ENCODE measurements at places on chromosomes 11 and 22.

DNA sequence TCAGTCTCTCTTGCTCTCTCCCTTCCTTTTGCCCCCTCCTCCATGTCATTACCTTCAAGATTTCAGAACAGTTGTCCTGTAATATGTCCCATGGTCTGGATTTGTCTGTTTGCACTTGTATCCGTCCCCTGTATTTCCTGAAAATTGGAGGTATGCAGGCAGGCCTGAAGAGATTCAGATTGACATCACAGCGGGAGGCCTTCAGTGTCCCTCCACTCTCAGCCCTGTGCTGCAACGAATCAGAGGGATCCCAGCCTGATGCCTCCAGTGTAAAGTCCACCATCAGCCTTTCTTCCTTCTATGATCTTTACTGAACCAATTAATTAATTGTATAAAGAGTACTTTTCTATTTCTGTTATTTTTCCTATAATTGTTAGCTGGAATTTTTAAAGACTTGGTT lies 57.3 kb downstream of the ELMOD1 start:
- no peak for DNase-seq

- DNase-seq: peak; percentile 86
Observed at GRCh38 chr11:10405865-10406592, 49.0 kb upstream of the AMPD3 start.

DNA sequence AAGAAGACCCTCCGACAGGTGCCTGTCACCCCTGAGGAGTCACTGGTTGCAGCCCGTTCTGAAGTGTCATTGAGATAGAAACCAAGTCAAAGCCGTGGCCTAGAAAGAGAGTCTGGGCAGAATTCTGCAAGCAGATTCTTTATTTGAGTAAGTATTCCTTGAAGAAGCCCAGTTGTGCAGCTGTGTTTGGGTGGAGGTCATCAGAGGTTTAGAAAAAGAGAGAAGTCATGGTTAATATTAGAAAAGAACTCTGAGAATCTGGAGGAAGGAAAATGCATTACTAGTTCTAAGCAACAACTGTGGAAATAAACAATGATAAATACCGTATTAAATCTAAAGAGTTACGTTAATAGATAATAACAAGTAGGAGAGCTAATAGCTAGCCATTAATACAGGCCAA lies 118.8 kb upstream of the KIRREL3 start:
- DNase-seq: no peak

- DNase-seq: no peak
Observed at GRCh38 chr11:134052988-134053945, 15.6 kb upstream of the JAM3 start.

GRCh38 chr11:114256967-114257286 lies 39.3 kb upstream of the NNMT start:
- no peak for DNase-seq

- DNase-seq: no peak
Observed at GRCh38 chr11:67647471-67647870, 3.1 kb downstream of the ACY3 start.

GRCh38 chr11:34050581-34051348 lies 766 bp upstream of the CAPRIN1 start:
- no peak for DNase-seq

DNA sequence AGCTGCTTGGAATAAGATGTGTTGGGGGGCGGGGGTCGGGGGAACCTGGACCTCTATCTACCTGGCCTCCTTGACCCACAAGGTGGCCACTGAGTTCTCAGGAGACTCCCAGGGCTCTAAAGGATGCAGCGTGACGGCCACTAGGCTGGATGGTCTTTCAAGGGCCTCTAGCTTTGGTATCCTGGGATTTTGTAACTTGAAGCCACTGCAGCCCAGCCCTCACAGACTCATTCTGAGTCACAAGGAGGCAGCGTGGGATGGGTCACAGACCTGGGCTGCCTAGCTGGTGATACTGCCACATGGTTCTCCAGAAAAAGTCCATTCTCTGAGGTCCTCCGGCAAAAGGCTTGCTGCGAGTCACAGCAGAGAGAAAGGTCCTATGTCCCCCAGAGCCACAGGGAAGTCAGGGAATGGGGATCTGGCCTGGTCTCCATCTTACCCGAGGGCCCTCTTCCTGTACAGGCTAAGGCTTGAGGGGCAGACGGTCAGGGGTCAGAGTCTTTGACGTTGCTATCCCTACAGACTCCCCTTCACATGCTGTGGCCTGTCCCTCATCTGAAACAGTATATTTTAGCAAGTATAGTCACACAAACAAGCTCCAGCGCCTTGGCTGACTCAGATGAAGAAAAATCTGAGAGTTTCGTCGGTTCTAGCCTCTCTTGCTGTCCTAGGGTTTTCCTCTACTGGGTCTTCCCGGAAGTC lies 52.4 kb downstream of the KCNC1 start:
- no peak for DNase-seq

- DNase-seq: no peak
Observed at GRCh38 chr11:46130286-46130940, 9.2 kb upstream of the PHF21A start.

DNA sequence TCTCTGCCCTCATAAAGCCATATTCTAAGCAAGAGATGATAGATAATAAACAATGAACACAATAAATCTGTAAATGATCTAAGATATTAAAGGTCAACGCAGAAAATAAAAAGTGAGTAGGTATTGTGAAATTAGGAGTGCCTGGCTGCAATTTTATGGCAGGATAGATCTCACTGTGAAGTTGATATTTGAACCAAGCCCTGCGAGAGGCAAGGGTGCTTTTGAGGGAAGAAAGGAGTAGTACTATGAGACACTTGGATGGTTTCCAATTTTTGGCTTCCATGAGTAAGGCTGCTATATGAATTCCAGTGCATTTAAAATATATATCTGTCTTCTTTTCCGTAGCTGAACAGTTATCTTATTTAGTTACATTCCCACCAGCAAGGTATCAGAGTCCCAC lies 720.0 kb upstream of the CNTN5 start:
- no peak for DNase-seq

DNA sequence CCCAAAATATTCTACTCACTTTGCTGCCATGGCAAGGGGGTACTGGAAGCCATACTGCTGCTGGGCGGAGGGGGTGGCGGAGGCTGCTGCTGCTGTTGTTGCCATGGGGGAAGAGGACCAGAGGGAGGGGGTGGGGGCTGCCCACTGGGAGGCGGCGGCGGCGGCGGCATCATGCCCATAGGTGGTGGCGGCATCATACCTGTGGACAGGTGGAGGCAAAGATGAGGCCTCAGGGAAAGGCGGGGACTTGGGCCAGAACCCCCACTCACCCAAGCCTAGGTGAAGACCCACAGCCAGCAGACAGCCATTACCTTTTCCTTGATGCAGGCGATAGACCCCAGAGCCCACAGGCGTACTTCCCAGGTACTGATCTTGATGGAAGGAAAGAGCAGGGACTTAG lies 7.1 kb upstream of the PYGM start:
- DNase-seq: no peak

DNA sequence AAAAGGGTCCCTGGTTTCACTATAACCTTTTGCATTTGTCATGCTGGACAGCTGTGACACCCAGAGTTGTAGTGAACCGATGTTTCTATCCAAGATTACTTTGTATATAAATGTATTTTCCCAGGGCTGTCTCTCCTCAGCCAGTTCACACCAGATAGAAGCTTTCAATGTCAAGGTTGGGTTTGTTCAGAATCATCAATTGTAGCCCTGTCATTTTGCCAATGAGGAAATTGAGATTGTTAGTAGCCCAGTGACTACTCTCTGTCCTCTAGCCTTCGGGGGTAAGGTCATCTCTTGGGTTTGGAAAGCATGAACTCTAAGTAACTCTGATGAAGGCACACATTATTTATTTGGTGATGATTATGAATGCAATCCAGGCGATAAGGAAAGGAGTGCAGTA lies 165.6 kb downstream of the DBX1 start:
- DNase-seq: no peak

- peak; percentile 41 for DNase-seq
Observed at GRCh38 chr11:61334434-61335354, 1.7 kb downstream of the TKFC start.

DNA sequence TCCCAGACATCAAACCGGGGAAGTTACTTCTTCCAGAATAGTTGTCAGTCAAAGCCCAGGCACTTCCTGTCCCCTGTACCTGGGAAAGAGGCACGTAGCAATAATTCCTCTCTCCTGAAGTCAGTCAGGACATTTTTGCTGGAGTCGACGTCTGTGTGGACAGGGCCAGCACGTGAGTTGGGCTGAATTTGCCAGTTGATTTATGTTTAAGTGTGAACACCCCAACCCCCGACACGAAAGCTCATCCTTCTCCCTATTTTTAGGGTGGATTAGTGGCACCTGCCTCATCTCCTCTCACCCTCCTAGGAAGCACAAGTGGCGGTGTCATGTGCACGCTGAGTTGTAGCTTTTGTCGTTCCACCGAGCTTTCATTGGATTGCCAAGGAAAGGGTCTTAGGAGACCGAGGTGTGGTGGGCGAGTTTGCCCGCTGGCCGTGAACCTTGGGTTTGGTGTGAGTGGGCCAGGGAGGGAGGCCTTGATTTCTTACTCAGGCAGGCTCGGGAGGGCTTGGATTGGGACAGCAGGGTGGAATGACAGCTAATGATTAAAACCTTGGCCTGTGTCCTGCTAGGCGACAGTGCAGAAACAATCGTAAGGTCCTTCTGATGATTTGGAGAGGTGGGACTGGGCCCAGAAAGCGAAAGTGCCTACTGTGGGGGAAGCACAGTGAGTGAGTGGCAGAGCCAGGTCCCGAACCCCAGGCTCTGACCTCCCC lies 87.0 kb upstream of the CRYBB3 start:
- DNase-seq: no peak

DNA sequence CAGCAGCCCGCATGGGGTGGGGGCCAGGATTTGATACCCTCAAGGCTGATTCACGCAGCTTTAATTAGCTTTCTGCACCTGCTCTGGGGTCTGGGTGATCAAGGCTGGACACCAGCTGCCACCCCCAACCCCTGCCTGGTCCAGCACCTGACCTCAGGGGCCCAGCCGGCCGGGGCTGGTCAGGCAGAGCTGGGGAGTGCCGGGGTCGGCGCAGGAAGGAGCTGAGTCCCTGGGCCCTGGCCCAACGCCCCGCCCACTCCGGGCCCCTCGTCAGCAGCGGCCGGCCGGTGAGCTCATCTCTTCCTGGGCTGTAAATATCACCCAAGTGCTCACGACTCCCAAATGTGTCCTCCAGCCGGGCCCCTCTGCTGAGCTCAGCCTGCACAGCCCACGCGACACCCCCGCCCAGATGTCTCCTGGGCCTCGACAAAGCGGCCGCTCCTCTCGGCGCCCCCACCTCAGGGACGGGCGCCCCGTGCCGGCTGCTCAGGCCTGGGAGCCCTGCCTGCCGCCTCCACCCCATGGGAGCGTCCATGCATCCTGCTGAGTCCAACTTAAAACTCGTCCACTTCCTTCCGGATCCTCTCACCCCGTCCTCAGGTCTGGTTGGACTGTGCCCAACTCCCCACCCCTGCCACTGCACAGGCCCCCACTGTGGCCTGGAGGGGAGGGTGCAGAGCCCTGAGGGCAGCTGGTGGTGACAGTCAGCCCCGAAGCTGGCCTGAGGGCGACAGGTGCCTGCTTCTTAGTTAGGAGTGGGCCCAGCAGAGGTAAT lies 29.0 kb downstream of the RTN4R start:
- DNase-seq: peak; percentile 23

GRCh38 chr11:68500206-68500605 lies 39.7 kb downstream of the PPP6R3 start:
- peak; percentile 39 for DNase-seq

- DNase-seq: peak; percentile 20
Observed at GRCh38 chr22:49850021-49850911, 3.4 kb upstream of the ZBED4 start.

Measured in suppressor macrophage (primary cell).